ENCODE measurements at places on chromosomes 4 and X. TPM values are rescaled to one million over a fixed set of nuclear protein-coding genes. Genes with fewer than 3 reads are reported as not detected.

The STATH gene
- not detected for total RNA-seq

The EXOC1L gene
- not detected for total RNA-seq

The SPIN2A gene
- 0.52 TPM for total RNA-seq

The PJA1 gene
- total RNA-seq = 24.1 TPM

The NSUN7 gene
- 0.32 TPM for total RNA-seq

Measured in epithelial cell of alveolus of lung (primary cell).